Smooth muscle cell of the umbilical artery (primary cell): ENCODE measurements at places on chromosomes 16 and 17. TPM values are rescaled to one million over a fixed set of nuclear protein-coding genes. Genes with fewer than 3 reads are reported as not detected.

CNTNAP1 gene
- total RNA-seq = 24.9 and 52.4 TPM in 2 replicates

RHBDL1 gene
- total RNA-seq = 4.6 and 6.5 TPM in 2 replicates

CCL23 gene
- total RNA-seq = not detected in 2 replicates

KRT23 gene
- 0.28 TPM in 1 of 2 replicates, not detected in the other for total RNA-seq

NT5M gene
- 1.5 and 2.6 TPM in 2 replicates for total RNA-seq

RASL10B gene
- total RNA-seq = 7.4 and 8.1 TPM in 2 replicates

KCNH6 gene
- total RNA-seq = not detected in 2 replicates

DYNLL2 gene
- 16.0 and 20.3 TPM in 2 replicates for total RNA-seq

RPL19 gene
- total RNA-seq = 1,336 and 1,806 TPM in 2 replicates

ZNF624 gene
- total RNA-seq = 4.4 and 4.8 TPM in 2 replicates

RAMP2 gene
- not detected in 2 replicates for total RNA-seq

ZNF785 gene
- 11.6 TPM in 2 replicates for total RNA-seq

PPP1R27 gene
- 0.09 TPM in 1 of 2 replicates, not detected in the other for total RNA-seq

UTS2R gene
- total RNA-seq = not detected in 2 replicates

ASB16 gene
- 0.09 TPM in 1 of 2 replicates, not detected in the other for total RNA-seq

ARHGDIG gene
- total RNA-seq = 0.28 and 1.5 TPM in 2 replicates

GLIS2 gene
- total RNA-seq = 3.3 and 5.3 TPM in 2 replicates

DNAI2 gene
- total RNA-seq = not detected in 2 replicates

EVPLL gene
- total RNA-seq = not detected in 2 replicates

TOP3A gene
- 26.4 and 33.2 TPM in 2 replicates for total RNA-seq

FOXN1 gene
- total RNA-seq = not detected in 2 replicates

ITGAX gene
- total RNA-seq = not detected in 2 replicates

CDYL2 gene
- 4.2 and 8.5 TPM in 2 replicates for total RNA-seq

ZNF48 gene
- total RNA-seq = 8.9 and 9.6 TPM in 2 replicates

KIFC3 gene
- total RNA-seq = 69.2 and 87.7 TPM in 2 replicates

NHERF2 gene
- total RNA-seq = 19.0 and 24.5 TPM in 2 replicates

PABPN1L gene
- not detected in 2 replicates for total RNA-seq

ADAD2 gene
- not detected in 2 replicates for total RNA-seq

CD300H gene
- not detected in 2 replicates for total RNA-seq

FBXL16 gene
- total RNA-seq = 0.28 and 0.59 TPM in 2 replicates

KRTAP1-5 gene
- 0.23 and 0.30 TPM in 2 replicates for total RNA-seq

OR2C1 gene
- under 0.01 and 0.14 TPM in 2 replicates for total RNA-seq

ITGAD gene
- total RNA-seq = not detected in 2 replicates

CCDC40 gene
- total RNA-seq = 2.5 and 5.6 TPM in 2 replicates

HSF4 gene
- 6.5 and 7.9 TPM in 2 replicates for total RNA-seq

MPP2 gene
- 7.9 and 8.3 TPM in 2 replicates for total RNA-seq

ALOX12B gene
- total RNA-seq = not detected in 2 replicates

GINS2 gene
- 0.89 and 4.4 TPM in 2 replicates for total RNA-seq
